ENCODE measurements at places on chromosomes 1 and 21.
A peak's percentile ranks its signal among the peaks of the same experiment; 100 is the strongest.

GRCh38 chr1:175839779-175840669, 96.6 kb upstream of the TNR start:
- no peak for DNase-seq

GRCh38 chr1:6517435-6517851, 26.0 kb upstream of the PLEKHG5 start:
- DNase-seq = no peak

DNA sequence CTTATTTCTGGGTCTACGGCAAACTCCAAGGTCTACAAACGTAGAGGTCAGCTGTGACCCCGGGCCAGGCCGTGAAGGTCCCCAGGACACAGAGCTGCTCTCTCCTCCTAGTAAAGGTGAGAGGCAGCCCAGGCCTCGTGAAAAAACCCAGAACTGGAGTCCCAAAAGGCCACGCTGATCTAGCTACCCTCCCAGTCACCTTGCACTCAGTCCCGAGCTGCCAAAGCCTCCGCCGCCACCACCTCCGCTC, 125 bp downstream of the ATP5PF start:
- no peak for DNase-seq

GRCh38 chr1:156080241-156080862, 1.9 kb downstream of the MEX3A start:
- no peak for DNase-seq

DNA sequence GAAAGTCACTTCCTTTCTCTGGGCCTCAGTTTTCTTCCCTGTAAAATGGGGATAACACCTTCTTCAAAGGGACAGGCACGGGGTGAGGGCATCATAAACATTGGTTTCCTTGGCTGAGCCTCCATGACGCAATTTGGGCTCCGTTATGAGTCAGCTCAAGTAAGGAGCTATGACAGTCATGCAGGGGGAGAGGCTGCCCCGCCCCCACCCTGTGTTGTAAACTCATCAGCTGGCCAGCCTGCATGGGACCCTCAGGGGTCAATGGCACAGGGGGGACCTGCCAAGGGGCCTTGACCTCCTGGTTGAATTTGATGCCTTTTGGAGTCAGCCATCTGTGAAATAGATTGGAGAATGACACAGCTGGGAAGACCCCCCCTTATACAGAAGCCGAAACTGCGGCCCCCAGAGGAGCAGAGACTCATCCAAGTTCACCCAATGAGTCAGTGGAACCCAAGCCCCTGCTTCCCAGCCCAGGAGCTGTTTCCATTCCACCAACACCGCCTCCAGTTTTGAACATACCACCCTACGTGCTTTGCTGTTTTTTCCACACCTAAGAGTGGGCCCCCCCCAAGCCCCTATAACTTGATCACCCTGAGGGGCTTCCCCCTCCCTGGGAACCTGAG, 36.8 kb upstream of the RUNX3 start:
- DNase-seq = no peak

DNA sequence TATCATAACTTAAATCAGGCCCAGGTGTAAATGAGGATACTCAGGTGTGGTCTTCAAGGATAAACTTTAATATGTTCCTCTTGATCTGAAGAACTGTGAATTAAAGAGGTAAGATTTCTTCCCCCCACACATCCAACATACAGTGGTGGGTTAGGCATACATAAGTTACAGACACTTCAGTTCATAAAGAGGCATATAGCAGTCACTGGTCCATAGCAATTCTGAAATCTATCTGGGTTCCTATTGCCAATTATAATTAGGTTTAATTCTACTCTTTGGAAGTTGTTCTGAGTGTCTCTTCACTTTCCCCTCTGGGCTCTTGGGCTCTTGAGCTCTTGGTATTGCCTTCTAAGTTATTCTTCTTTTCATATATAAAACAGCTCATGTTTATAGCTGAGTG, 32.5 kb upstream of the TSPAN2 start:
- DNase-seq = no peak

GRCh38 chr1:22508991-22509390, 54.3 kb upstream of the EPHA8 start:
- DNase-seq = no peak

- DNase-seq = peak; percentile 12
These were observed 39.5 kb downstream of the TOR3A start for GRCh38 chr1:179121159-179121938.

DNA sequence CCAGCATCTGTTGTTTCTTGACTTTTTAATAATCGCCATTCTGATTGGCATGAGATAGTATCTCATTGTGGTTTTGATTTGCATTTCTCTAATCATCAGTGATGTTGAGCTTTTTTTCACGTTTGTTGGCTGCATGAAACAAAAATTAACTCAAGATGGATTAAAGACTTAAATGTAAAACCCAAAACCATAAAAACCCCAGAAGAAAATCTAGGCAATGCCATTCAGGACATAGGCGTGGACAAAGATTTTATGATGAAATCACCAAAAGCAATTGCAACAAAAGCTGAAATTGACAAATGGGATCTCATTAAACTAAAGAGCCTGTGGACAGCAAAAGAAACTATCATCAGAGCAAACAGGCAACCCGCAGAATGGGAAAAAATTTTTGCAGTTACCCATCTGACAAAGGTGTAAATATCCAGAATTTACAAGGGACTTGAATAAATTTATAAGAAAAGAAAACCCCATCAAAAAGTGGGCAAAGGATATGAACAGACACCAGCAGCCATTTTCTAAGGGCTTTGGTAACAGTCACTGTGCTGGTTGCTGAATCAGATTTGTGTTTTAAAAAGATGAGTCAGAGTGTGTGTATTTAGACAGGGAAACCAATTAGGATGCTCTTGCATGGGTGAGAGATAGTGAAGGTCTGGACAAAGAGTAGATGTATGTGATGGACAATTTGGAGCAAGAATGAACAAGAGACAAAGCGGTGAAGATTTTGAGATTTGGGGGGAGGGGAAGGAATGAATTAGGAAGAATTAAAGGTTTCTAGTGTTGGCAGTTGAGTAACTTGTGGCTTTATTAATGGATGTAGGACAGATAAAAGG, 110.7 kb downstream of the RYR2 start:
- no peak for DNase-seq

GRCh38 chr1:233587196-233587595, 26.7 kb upstream of the KCNK1 start:
- DNase-seq = no peak

- DNase-seq = no peak
These were observed 6.0 kb upstream of the SCYL3 start for GRCh38 chr1:169899519-169900217.

- DNase-seq = no peak
These were observed 6.6 kb downstream of the SCAF4 start for GRCh38 chr21:31725202-31725839.

- no peak for DNase-seq
These were observed 16.0 kb downstream of the SLC26A9 start for GRCh38 chr1:205927247-205927646.

DNA sequence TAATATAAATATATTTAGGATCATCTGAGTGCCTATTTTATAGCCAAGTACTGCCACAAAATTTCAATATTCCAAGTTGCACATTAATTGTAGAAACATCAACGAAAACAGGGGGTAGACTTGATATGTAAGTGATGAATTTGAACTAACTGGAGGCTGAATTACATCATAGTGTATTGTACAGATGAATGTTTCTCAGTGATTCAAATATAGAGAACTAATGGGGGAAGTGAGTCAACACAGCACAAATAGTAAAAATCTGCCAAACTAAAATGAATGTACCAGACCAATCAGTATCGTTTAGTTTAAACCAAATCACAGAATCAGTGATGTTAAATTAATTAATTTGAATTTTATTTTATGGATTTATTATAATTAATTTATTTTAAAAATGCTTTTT, 42.8 kb downstream of the RTCA start:
- no peak for DNase-seq

DNA sequence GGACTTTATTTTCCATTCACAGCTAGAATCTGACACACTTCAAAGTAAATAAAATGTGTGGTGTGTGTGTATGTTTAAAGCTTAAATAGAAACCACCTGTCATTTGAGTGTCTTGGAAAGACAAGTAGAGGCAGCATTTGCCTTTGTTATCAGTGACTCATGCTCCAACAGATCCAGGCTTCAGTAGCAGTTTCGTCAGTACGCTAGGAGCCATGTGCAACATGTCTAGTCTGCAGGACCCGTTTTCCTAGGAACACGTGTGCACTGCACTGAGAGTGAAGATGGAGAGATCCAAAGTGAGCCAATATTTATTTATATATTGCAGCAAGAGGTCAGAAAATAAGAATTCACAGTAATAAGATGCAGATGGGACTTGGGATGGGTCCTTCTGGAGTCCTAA, 41.8 kb downstream of the SGIP1 start:
- DNase-seq = no peak

GRCh38 chr1:206066479-206067171, 13.7 kb downstream of the RHEX start:
- DNase-seq = peak; percentile 53

- no peak for DNase-seq
These were observed 220.0 kb downstream of the FGGY start for GRCh38 chr1:59516881-59517280.

DNA sequence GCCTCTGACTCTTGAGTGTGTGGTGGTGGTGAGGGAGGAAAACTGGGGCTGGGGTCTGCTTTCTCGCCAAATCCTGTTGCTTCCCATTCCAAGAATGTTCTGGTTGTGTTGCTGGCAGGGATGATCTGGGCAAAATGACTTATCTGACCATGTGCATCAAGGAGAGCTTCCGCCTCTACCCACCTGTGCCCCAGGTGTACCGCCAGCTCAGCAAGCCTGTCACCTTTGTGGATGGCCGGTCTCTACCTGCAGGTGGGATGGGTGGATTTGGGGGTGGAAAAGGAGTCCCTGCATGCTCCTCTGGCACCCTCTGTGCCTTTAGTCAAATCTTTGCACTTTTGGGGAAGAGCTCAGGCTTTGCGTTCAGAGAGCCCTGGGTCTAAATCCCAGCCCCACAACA, 18.1 kb downstream of the CYP4B1 start:
- no peak for DNase-seq

DNA sequence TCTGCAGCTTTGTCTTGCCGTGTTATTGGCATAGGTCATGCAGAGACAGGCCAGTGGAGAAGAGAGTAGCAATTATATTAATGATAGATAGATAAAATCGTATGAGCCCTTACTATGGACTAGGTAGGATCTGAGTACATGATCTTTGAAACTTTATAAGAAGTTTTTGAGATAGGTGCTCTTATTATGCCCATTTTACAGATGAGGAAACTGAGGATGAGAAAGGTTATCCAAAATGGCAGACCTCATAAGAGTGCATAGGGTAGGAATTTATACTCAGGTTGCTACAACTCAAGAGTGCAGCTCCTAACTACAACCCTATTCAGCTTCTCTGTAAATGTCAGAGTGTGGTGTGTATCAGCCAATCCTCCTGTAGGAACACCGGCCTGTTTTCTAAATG, 89.6 kb downstream of the SLC35F3 start:
- no peak for DNase-seq

DNA sequence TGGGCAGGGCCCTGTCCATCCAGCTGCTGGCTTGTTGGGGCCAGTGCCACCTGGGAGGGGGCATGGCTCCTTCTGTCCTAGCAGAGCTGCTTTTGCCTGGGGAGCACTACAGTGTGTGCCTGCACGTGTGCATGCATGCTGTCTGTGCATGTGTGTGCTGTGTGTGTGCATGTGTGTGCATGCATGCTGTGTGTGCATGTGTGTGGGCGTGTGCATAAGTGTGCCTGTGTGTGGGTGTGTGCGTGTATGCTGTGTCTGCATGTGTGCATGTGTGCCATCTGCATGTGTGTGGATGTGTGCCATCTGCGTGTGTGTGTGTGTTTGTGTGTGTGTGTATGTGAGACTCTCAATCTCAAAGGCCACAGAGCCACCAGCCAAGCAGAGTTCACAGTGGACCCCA, 8.3 kb upstream of the PRKCZ start:
- DNase-seq = no peak

DNA sequence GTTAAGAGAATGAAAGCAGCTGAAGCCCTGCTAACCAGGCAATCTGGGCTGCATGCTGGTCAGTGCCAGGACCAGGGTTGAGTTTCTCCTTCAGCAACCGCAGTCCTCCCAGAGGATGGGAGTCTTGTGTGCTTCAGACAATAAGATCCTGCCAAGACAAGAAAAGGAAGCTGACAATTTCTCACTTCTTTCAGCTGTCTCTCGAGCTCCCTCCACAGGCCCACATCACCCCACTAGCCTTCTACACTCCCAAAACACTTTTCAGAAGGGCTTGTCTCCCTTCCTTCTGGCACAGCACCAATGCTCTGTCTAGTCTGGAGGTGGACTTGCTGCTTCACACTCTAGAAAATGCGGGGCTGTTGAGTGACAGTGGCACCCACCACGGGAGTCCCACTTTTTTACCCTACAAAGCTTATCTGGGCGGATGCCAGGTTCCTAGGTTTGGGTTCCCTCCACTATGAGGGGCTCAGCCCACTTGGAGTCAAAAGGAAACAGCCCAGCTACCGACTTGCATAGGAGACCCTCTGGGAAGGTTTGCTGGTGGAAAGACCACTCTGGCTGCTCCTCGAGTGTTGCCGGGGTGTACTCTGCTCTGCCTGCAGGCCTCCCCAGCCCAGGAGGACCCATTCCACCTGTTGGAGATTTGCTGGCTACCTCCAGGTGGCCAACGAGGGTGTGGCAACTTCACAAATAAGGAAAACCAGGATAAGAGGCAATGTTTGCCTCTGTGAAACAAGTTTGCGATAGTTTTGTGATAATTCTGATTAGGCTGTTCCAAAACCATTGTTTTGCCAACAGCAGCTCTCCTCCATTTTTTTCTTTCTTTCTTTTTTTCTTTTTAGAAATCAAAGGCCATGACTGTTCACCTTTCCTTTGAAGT, 68.9 kb downstream of the TENT5C start:
- no peak for DNase-seq

DNA sequence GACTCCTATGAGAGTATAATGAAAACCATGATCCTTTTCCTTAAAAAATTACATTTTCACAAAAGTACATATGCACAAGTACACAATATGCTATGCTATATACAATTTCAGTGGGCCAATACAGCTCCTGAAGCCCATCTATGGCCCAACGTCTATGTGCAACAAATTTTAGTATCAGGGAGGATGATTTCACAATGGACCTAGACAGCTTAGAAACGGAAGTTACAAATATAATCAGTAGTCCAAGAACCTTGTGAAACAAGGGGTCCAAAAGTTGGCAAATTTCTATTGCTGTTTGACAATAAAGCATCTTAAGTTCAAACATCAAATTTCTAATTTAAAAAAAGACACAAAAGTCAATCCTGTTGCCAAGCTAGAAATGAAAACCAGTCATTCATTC, 87.0 kb downstream of the DPYD start:
- DNase-seq = no peak

DNA sequence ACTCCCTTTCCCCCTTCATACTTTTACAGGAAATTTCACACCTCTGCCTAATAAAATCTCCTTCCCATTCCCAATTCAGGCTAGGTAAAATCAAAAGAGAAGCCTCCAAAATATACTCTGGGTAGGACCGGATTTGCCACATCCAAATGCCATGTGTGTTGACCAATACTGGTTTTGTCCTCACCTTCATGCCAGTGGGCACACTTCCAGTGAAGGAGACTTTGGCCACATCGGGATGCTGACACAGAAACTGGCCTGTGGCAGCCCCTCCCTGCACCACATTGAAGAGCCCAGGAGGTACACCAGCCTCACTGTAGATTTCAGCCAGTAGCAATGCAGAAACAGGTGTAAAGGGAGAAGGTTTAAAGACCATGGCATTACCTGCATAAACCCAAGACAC, 18.1 kb downstream of the ALDH9A1 start:
- no peak for DNase-seq

- peak; percentile 19 for DNase-seq
These were observed 19.1 kb downstream of the NME7 start for GRCh38 chr1:169348383-169349036.

GRCh38 chr1:43068911-43069310, 103.2 kb downstream of the EBNA1BP2 start:
- no peak for DNase-seq

Data from GM12864 (cell line).